ENCODE measurements at places on chromosomes 6 and 20.
A peak's percentile ranks its signal among the peaks of the same experiment; 100 is the strongest.

- no peak for DNase-seq
These were observed 28.5 kb upstream of the EPHA7 start for GRCh38 chr6:93447874-93448273.

DNA sequence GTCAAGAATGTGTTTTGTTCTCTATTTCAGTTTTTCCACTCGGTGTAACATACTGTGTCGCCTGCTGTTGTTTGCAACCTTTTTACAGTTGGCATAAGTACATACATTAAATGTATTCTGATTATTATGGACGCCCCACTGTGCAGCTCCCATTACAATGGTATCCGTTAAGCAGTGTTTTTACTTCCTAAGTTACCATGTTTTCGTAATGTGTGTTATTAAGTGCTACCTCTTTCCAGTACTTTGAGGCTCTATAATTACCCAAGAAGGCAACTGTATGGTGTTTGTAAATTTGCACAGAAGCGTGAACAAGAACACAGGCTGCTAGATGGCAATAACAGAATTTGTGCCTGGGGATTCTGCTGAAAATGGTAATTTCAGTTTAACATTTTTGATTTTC is 568.0 kb upstream of the MARCKS start:
- no peak for DNase-seq

DNA sequence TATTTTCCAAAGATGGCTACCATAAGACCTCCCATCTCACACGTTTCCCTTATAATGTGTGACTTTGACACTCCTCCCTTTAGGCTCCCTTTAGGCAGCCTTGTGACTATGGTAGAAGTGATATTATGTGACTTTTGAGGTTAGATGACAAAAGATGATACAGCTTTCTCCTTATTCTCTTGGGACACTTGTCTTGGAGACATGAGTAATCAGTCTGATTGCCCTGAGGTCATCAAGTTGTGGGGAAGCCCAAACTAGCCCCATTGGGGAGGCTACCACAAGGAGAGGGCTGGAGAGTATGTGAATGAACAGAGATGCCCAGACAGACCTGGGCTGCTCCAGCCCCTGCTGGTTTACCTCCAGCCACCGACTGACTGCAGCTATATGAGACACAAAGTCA is 10.6 kb upstream of the DLK2 start:
- no peak for DNase-seq

DNA sequence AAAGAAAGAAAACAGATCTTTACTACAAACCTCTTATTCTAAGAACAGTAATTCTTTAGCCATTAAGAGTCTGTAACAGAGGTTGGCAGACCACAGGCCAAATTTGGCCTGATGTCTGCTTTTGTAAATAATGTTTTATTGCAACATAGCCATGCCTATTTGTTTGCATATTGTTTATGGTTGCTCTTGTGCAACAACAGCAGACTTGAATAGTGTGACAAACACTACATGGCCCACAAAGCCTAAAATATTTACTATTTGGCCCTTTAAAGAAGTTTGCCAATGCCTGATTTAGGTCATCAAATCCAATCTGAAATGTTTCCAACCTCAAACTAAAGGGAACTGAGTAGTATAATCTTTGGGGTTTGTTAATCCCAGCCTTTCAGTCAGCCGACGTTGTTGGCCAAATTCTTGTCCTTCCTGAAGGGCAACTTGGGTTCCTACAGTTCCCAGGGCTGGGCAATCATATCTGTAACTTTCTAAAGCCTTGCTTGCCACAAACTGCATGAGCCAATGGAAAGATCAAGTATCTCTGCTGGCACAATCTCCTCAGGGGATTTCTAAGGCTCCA is 33.9 kb upstream of the TBC1D20 start:
- DNase-seq: no peak

DNA sequence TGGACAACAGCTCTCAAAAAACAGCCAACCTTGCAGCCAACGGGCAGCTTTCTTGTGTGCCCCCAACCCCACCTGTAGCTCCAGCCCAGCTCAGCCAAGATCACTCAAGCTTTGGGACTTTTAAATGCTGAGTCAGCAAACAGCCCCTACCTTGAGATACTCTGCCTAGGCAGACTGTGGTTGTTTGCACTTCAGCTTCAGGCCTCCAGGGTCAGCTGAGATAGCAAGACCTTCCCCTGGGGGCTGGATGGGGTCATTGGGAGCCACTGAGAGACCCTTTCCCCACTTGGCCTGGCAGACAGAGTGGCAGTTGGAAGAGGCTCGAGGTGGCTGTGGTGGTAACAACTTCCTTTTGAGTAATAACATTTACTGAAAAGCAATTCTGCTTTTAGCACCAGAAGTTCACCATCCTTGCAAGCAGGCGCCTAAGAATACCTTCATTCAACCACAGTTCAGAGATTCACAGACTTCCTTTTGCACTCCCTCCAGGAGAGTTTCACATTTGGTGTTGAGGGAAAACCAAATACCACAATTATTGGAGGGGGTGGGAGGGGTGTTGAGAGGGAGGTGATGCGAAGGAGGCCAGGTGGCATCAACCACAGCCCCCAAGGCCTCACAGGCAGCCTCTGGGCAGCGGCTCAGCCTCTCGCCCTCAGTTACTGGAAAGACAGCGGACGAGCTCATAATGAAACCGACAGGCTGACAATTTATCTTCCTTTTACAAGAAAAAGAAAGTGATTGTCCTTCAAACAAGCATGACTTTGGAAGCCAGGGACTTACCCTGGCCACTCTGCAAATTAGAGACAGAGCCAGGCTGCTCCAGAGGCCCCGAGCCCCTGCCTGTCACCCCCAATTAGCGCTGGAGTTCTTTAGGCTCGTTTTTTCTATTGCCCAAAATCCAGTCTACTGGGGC is 148.1 kb downstream of the CEBPB start:
- peak; percentile 61 for DNase-seq

GRCh38 chr6:117142142-117142541 is 123.2 kb upstream of the VGLL2 start:
- DNase-seq: no peak

GRCh38 chr6:158698931-158699330 is 49.1 kb downstream of the SYTL3 start:
- DNase-seq: no peak

GRCh38 chr20:37376324-37376723 is 30.4 kb downstream of the SRC start:
- DNase-seq: no peak

GRCh38 chr20:48669946-48670605 is 157.7 kb downstream of the PREX1 start:
- no peak for DNase-seq

- no peak for DNase-seq
These were observed 33.5 kb downstream of the DLL1 start for GRCh38 chr6:170257376-170257775.

GRCh38 chr20:24318569-24319352 is 150.7 kb upstream of the SYNDIG1 start:
- no peak for DNase-seq

GRCh38 chr6:106988664-106989063 is 14.1 kb upstream of the CD24 start:
- DNase-seq: no peak

DNA sequence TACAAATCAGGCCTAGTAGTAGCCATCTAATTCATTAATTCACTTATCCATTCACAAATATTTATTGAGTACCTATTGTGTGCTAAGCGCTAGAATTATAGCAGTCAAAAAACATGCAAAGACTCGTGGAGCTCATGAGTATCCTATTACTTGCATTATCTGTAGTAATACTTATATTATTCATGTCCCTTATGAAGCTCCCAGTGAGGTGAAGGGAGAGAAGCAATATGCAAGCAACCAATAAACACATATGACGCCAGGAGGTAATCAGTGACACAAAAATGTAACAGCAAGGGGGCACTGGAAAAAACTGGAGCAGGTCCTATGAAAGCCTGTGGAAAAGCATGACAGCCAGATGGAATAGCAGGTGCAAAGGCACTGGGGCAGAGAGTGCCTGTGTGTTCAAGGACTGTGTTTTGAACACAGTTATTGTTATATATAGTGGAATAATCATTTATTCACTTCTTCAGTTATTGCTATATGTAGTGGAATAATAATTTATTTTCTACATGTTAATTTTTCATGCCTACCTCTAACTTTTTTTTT is 109.5 kb downstream of the KIF13A start:
- DNase-seq: no peak

DNA sequence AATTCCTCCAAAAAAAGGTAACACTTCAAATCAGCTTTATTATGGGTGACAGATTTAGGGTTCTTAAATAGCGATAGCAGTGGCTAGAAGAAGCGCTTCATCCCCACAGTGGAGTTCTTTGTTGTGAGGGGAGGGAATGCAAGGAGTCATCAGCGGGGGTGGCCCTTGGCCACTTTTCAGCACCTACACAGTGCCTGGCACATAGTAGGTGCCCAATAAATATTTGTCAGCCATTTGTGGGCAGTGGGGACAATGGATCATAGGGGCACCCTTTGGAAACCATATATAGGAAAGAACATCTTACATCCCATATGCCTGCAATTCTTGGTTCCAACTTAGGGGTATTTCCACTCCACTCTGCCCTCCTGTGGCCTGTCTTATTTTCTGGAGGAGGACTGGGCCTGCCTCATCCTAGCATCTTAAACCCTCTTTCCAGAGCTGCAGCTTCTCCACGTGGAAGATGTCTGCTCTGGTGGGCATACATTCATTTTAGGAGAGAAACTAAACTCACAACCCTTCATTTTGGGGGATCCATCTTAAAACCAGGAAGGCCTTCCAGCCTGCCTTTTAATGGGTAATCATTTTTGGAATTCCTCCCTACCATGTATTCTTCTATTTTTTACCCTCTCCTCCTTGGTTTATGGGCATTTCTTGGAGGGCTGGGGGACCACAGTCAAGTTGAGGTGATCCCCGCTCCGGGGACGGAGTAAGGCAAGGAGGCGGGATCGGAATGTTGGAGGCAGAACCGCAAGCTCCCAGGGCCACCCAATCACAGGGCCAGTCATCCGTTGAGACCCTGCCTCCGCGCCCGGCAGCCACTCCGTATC is 2.6 kb upstream of the GPSM3 start:
- peak; percentile 84 for DNase-seq

DNA sequence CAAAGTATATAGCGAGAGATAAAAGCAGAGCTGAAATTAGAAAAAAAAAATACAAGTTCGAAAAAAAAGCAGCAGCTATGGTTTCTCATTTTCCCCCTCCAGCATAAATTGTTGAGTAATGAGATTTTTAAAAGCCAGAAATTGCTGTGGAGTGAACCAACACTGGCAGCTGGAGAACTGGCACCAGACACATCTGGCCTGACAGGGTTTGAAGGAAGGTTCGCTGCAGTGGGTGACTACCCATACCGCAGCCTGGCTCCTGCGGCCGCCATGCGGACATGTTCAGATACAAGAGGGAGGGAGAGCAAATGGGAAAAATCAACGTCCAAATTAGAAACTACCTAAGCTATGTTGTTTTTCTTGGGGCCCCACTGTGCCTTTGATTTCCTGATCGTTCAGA is 3.3 kb downstream of the APCDD1L start:
- no peak for DNase-seq

- peak; percentile 20 for DNase-seq
These were observed 8.3 kb upstream of the NCOA3 start for GRCh38 chr20:47493175-47493962.

DNA sequence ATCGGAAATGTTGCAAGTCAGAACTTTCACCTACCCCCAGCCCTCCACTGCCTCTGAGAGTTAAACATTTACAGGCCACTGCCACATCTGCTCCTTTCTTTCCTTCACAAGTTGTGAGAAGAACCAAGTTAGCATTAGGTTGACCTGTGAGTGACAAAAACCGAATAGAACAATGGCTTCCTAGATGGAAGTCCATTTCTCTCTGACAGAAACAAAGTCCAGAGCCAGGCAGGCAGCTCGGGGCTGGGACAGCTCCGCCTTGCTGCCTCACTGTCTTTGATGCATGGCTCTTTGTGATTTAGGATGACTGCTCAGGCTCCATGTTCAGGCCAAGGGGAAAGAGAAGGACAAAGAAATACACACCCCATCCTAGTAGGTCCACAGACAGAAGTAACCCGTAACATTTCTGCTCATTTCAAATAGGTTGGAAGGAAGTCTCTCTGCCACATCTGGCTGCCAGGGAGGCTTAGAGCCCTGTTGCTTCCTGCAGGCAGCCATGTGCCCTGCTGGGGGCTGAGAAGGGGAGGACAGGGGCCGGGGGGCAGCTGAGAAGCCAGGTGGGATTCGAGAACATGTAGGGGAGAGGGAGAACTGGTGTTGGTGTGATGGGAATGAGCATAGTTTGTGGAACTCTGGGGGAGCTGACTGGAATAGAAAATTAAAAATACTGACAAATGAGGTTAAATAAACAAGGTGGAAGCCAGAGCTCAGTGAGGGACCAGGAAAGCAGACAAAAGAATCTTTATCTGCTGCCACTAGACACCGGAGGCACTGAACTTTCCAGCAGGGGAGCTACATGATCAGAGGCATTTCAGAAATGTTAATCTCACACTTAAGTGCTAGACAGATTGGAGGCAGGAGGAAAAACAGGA is 19.5 kb upstream of the IER3 start:
- DNase-seq: no peak

DNA sequence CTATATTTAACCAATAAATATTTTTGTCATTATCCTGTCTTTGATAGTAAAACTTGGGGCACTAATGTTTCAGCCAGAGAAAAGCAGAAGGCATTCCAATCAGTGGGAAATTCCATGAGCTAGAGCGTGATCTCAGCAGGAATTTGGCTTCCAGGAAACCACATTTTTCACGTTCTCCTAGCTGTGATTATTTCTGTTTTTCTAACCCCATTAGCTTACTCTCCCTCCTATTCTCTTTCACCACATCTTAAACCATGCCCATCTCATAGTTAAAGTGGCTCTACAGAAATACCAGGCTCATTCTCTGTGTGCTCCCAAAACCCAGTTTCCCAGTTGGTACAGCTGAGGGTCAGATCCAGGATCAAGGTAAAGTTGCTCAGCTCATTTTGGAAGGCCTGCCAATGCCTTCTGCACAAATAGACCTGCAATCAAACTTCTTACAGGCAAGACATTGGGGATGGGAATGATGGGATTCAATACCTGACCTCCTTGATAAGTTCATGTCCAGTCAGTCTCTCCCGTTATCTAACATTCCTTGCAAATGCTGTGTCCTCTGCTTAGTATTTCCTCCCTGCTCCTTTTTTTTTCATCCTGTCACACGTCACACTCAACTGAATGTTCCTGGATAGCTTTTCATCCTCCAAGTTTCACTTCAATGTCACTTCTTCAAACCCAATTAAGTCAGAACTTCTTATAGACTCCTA is 33.1 kb upstream of the TMEM30A start:
- DNase-seq: no peak

DNA sequence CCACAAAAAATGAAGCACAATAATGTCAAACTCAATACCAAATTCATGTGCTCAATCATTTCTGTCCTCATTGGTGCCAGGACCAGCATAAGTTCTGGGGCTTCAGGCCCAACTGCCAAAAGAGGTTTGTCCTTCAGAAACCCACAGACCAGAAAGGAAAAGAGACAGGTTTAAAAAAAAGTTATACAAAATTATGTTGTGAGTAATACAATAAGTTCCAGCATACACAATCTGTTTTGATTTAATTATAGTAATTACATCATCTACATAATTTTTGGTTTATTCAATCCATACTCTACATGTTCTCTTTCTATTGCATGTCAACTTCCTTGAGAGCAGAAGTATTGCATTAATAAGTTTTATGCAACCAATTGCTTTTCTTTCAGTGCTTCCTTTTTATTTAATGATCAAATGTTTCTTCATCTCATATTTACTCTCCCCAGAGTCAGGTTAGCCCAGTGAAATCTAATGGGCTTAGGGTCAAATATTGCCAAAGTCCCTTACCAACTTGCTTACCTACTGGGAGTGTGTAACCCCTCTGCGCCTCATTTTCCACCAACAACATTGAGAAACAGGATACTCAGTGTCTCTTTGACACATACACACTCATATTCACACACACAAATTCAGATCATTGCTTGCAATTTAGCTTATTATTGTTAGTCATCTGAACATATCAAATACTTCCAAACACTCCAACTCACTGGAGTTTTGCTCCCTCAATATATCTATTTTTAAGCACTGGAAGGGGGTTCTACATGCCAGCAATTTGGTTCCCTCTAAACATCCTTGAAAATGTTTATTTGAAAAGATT is 424.4 kb upstream of the MARCKS start:
- DNase-seq: no peak

All from pons (tissue), 1 donor.